ENCODE measurements at places on chromosomes 13 and 19.

- DNase-seq: no peak
Measured at GRCh38 chr19:11286312-11286974, 9.5 kb upstream of the TSPAN16 start.

DNA sequence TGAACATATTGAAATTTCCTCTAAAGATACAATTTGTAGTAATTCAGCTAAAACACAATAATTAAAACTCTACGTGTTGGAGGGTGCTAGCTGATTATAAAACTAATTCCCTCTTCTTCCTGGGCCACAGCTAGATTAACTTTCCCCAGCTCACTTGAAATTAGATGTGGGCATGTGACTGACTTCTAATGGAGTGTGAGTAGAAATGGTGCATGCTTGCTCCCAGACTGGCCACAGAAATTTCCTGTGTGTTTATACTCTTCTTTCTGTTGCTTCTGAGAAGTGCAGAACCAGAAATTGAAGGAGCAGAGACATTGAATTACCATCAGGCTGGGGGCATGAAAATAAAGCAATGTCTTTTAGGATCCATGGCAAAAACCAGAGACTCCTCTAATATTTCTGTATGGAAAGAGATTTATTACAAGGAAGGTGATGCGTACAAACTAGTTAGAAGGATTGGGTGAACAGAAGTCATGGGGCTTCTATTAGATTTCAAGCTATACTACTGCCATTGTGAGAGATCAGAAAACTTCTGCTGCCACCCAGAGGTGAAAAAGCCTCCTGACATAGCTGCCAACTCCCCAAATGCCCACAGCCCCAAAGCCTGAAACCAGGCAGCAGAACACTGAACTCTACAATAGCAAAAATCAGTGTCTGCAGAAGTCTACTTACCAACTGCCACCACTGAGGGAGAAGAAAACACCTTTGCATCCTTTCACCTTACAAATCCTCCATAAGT lies 379.2 kb upstream of the MIR17HG start:
- DNase-seq: no peak

DNA sequence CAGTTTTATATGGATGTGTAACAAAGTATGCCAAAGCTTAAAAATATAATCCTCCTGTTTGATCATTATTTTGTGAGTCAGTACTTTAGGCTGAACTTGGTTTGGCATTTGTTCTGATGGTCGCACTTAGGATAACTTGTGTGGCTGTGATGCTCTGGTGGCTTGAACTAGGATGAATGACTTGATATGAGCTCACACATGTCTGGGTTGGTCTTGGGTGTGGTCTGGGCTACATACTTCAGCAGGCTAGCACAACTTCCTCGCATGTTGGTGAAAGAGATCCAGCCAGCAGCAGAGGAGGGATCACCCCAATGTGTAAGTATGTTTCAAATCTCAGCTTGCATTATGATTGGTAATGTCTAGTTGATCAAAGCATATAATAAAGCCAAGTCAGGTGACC lies 969.1 kb upstream of the PCDH9 start:
- DNase-seq: no peak

GRCh38 chr19:8815780-8816179 lies 16.3 kb downstream of the ZNF558 start:
- DNase-seq: no peak

DNA sequence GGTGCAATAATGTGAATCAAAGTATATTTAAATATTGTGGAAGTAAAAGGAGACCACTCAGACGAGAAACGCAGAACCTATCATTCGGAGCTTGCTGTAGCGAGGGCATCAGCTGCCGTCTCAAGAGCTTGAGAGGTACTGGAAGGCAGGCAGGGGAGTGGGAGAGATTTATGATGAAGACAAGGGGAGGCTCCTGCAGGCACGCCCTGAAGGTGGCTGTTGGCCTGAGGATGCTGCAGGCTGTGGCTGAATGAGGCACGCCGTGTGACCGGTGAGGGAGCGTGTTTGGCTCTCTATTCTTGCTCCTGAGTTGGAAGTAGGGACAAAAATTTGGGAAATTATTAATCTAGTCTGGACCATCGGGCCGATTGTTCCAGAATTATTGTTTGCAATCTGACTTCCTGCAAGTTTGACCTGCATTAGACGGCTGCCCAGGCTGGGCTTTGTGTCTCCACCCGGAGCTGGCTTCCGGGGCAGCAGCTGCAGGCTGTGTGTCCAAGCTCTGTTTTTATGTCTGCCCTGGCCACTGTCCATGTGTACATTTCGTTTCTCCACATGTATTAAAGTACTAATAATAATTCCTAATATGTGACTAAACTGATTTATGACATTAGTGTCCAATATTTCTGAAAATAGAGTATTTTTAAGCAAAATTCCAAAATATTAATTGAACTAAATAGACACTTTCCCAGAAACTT lies 91.1 kb upstream of the ANKRD10 start:
- DNase-seq: no peak

GRCh38 chr19:16522559-16523377 lies 19.5 kb downstream of the CHERP start:
- DNase-seq: no peak

DNA sequence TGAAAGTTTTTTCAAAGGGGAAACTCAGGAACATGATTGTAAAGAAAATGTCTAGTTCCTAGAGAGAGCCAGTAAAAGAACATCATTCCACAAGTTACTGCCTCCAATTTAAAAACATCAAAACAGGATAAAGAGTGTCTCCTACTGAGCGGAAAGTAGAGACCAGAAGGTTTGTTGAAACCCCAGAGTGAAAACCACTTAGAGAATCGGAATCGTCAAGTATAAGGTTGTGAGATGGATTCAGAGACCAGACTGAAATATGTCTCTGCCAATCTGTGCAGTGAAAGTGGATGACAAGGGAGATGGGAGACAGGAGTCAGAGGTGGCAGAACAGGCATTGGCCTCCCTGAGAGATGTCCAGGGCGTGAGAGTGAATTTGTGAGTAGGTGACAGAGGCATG lies 133.4 kb downstream of the GPC6 start:
- no peak for DNase-seq

GRCh38 chr19:50501186-50501567 lies 9.8 kb downstream of the JOSD2 start:
- no peak for DNase-seq

- no peak for DNase-seq
Measured at GRCh38 chr19:57689750-57690149, 8.0 kb downstream of the ZNF551 start.

DNA sequence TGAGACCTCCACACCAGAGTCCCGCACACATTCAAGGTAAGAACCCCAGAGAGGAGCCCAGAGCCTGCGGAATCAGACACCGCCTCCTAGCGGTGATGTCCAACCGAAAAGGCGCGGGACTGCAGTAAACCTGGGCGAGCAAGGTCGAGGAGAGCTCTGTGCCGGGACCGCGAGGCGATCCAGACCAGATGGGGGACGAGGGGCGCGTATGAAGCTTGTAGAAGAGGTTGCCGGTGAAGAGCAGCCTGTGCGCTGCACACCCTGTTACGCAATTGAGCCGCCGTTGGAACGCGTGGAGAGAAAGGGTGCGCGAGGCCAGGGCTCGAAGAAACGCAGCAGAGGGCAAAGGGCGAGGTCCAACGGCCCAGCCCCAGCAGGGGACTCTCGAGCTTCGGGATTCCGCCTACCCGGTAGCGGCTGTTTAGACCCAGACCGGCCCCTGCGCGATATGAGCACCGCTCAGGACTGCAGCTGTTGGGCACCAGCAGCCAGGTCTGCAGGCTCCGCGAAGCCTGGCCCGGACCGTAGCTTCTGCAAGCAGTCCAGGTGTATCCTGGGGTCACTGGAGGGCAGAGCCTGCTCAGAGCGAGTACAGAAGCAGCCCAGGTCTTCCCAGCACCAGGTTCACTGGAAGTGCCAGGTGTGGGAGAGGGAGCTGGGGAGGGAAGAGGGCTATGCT lies 65.9 kb upstream of the ZNF599 start:
- peak; percentile 10 for DNase-seq

DNA sequence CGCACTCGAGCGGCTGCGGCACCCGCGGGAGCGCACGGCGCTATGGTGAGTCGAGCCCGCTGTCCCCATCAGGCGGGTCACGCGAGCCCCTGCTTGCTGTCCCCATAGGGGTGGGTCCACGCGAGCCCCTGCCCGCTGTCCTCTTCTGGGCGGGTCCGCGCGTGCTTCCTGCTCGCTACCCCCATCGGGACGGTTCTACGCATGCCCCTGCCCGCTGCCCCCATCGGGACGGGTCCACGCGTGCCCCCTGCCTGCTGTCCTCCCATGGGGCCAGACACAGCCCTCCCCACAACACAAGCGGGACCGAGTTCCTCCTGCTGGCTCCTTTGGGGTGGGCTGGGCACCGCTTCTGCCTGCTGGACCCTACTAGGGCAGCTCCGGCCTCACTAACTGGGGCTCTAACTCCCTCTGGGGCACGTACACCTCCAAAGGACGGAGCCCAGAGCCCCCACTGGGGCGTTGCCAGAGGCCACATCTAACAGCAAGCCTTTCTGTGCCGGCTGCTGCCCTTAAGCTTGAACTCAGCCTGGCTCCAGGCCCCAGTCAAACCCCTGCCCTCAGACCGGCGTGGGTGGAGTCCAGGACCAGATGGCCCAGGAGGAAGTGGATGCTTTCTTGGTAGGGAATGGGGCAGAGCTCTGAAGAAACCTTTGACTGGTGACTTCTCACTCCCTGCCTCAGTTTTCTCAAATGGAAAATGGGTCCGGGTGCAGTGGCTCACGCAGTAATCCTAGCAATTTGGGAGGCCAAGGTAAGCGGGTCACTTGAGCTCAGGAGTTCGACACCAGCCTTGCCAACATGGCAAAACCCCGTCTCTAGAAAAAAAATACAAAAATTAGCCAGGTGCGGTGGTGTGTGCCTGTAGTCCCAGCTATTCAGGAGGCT lies 722 bp downstream of the COLGALT1 start:
- peak; percentile 17 for DNase-seq

GRCh38 chr19:36244066-36244465 lies 29.2 kb downstream of the ZNF146 start:
- no peak for DNase-seq

GRCh38 chr13:88097541-88097940 lies 426.4 kb downstream of the SLITRK5 start:
- no peak for DNase-seq

GRCh38 chr13:28340272-28340793 lies 154.6 kb downstream of the FLT1 start:
- DNase-seq: no peak

- DNase-seq: peak; percentile 30
Measured at GRCh38 chr19:45591004-45591637, 6.5 kb upstream of the OPA3 start.

DNA sequence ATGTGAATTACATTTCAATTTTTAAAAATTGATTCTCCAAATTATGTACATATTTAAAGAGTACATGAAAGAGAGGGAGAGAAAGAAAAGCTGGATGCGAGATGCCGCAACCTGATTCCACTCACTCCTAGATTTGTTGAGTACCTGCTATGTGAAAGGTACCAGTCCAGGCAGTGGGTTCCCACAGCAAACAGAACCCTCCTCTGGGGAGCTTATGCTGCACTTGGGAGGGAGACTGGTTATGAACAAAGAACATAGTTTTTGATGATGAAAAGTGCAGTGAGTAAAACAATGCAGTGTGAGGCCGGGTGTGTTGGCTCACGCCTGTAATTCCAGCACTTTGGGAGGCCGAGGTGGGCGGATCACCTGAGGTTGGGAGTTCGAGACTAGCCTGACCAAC lies 43.4 kb downstream of the ACTN4 start:
- DNase-seq: no peak

- no peak for DNase-seq
Measured at GRCh38 chr13:21218351-21219035, 42.0 kb downstream of the MRPL57 start.

DNA sequence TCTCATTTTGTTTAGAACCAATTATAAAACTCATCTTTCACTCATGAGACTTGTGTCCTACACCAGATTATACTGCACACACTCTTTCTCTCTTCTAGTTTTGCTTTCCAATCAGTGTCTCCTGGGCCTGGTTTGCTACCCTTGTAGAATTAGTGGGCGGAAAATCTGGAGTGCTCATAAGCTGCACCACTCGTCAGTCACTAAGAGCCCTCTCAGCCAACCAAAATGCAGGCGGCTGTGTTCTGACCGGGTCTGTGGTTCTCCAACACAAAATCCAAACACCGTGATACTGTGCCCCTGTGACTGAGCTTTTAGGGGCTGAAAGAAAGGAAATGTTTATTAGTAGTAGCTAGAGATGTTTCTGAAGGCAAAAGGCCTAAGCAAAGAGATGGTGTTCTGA lies 83.7 kb upstream of the OBI1 start:
- DNase-seq: no peak

DNA sequence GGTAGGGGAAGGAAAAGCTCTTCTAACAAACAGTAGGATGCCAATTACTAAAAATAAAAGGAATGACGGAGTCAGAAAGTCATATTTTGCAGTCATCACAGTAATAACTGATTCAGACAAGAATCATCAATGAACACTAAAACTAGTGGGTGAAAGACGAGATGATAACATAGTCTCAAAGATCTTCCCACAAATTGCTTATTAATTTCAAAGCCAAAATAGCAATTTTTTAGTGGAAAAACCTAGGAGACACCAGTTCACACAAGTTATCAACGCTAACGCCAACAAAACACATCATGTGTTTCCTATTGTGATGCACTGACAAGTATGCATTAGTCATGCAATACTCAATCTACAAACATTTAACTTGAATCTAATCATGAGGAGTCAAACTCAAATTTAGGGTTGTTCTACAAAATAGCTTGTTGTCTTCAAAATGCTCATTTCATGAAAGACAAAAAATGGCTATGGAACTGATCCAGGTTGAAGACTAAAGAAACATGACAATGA lies 18.6 kb downstream of the ZNF233 start:
- no peak for DNase-seq

- no peak for DNase-seq
Measured at GRCh38 chr19:50832666-50833065, 708 bp downstream of the KLK15 start.

DNA sequence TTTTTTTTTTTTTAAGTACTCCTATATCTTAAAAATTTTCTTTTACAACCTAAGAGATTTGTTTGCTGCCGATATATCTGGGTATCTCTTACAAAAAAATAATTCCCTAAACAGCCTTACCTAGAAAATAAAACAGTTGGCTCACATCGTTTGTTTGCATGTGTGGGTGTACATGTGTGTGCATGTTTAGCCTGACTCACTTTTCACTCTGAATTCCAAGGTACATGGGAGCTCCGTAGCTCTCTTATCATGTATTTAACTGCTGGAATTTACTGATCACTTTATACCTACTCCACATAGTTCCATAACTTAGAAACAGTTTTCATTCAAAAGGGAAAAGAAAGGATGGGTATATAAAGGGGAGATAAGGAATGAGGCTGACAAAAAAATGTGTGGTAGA lies 616.5 kb downstream of the GPC6 start:
- DNase-seq: no peak

DNA sequence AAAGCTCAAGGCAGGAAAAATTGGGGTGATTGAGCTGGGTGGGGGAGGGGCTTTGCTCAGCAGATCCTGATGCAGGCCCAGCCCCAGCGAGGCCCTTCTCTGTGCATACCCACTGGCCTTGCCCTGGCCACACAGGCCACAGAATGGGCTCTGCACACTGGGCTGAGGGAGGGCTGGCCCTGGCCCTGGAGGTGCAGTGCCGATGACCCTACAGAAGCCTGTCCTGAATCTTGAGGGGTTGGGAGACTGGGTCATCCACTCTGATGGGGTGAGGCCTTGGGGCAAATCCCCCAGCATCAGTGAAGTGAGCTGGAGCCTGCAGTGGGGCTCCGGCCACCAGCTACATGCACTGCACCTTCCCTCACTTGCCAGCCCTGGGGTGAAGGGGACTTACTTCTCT lies 153.1 kb downstream of the URI1 start:
- DNase-seq: no peak

Data from activated T-cell treated with anti-CD3 and anti-CD28 coated beads for 24 hours (primary cell).